ENCODE measurements at places on chromosomes 2 and 18.

GRCh38 chr2:133968446-133968845, 285.4 kb upstream of the MGAT5 start:
- DNase-seq: no peak

GRCh38 chr2:1730015-1730927, 14.0 kb downstream of the PXDN start:
- DNase-seq: no peak

DNA sequence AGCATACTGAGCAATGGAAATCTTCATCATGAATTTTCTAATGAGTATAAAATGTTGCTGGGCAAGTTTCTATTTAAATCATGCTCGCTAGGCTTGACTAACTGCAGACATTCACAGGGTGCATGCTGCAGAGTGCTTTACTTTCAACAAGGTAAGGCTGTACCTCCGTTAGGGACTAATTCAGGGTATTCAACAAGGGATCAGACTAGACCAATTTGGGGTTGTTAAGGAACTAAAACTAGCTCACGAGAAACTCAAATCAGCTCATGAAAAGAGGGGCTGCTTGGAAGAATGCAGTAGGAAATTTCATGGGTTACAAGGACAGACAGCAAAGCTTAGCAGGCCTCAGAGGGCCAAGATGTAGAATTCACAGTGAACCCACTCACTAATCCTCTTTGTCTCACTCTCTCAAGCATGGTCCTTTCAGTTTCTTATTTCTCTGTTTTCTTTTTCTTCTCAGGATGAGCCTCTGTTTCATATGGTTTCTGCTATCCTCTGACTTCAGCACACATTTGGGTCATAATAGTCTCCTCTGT, 2.2 kb downstream of the MYO3B start:
- peak; percentile 63 for DNase-seq

DNA sequence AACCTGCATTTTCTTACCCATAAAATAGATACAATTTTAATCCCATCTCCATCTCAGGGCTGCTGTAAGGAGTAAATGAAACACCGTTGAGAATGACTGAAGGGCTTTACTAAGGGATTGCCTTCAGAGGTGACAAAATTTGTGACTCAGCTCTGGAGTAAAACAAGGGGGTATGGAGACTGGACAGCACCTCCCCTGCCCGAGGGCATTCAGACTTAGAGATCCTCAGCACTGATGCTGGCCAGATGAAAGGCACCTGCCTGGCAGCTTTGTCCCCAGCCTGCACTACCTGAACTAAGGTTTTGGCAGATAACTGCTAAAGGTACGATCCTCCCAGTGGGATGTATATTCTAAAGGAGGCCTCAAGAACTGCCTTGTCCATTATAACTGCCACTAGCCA, 105.9 kb upstream of the STPG4 start:
- DNase-seq: no peak

DNA sequence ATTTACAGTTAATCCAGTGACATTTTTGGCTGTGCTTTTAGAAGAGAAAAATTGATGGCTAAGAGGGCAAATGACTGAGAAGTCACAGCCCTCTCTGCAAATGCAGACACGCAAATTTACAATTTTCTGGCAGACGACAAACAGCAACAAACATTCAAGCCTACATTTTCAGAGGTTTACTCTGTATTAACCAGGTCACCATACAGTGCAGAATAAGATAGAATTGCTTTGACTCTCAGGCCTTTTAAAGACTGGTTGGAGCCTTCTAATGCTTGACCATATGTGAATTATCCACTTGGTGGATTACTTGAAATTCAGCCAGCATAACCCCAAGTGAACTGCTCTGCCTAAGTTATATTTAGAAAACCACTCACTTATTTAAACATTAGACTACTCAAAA, 280.9 kb upstream of the STON1 start:
- DNase-seq: peak; percentile 98

DNA sequence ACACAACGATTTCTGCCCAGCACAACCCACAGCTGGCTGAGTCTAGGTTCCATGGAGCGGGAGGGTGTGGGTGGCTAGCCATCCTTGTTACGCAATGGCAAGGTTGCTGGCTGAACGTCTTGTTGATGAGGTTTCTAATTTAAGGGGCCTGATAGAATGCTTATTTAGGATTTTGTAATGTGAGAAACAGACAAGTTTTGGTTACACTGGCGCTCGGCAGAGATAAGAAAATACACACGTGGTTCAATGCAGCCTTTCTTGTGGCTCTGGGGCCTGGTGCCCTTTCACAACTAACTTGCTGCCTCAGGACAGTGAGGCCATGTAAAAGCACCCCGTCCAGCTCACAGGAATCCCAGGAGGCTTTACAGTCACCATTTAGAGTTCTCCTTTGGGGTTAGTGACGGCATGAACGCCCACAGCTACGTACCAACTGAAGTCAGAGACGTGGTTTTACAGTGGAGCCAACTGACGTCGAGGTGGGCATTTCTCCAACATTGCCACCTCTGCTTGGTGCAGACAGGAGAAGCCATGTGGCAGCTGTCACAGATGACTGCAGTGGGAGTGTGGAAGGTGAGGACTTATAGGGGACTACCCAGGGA, 29.7 kb upstream of the PIEZO2 start:
- DNase-seq: no peak

DNA sequence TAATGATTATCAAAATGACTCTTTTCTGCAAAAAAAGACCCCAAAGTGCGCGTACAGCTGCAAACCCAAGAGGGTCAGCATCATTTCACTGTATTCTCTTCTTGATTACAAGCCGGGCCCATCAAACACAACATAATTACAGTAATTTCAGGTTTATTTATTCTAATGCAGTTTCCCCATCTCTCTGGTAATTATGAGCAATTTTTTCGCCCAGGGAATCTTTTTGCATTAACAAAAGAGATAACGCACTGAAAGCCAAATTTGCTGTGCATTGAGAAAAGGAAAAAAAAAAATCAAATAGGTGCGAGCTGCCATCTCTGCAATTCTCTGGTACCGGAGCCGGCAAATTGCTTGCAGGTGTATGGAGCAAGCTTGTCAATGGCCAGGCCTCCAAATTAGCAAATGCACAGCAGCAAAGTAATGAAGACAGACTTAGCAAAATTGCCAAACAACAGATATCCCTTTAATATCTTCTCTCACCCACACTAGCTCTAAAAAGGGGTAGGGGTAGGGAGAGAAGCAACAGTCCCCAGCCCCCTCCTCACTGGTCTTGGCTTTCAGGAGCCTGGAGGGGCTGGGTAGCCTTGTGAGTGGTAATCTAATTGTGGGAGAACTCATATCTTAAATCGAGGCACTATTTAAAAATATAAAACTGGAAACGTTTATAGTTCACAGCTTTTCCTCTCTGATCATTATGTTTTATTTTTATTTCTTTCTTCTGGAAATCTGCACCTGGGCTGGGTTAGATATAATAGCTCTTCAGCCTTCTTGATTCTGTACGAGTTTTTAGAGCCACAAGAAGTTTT, 6.7 kb downstream of the DLX1 start:
- peak; percentile 13 for DNase-seq

- no peak for DNase-seq
Observed at GRCh38 chr2:119490653-119491195, 33.6 kb downstream of the SCTR start.

- DNase-seq: no peak
Observed at GRCh38 chr18:53909668-53910067, 314.8 kb downstream of the MBD2 start.

DNA sequence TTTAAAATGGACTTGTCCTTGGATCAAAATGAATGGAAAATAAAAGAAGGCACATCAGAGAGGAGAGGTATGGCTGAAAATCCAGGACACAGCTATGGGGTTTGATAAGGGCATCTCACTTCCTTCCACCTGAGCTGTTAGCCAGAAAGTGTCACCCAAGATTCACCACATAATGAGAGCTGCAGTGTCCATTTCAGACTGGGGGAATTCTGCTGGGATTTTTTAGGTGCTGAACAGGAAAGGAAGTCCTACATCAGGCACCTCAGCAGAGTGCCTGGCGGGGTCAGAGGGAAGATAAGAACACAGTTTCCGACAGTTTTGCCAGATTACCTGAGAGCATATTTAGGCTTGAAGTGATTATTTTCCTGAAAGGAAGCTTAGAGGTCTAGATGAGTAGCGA, 187.6 kb upstream of the HNMT start:
- no peak for DNase-seq

- DNase-seq: peak; percentile 38
Observed at GRCh38 chr2:39511219-39511604, 74.1 kb upstream of the MAP4K3 start.

DNA sequence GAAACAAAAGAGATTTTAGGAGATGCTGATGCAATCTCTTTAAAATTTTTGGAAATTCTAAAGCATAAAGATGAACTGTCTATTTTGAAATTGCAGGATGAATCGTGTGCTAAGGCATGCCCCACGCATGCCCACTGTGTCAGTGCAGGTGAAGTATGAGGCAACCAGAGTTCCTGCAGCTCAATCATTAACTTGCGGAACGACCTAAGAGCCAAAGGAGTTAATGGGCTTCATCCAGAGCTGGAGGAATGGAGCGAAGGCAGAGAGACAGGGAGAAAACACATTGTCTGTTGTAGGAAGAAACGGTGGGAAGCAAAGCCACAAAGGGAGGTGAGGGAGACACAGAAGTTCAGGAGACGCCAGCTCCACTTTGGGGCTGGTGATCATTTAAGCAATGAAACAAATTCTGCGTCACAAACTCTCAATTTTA, 265.2 kb downstream of the CCDC85A start:
- no peak for DNase-seq

DNA sequence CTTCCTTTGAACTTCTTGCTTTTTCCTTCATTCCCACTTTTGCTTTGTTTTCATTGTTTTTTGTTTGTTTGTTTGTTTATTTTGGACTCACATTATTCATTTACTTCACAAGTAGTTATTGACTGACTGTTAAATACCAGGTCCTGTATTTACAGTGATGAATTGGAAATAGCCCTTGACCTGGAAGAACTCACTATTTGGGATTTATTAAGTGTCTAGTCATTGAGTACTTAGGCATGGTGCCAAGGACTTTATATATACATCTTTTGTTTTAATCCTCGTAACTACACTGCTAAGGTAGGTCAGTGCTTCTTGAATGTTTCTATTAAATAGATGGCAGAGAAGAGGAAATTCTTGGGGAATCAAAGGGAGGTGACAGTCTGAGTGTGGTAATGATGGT, 11.1 kb downstream of the SPOPL start:
- no peak for DNase-seq

GRCh38 chr2:219352448-219353023, 20.0 kb upstream of the RESP18 start:
- peak; percentile 71 for DNase-seq

DNA sequence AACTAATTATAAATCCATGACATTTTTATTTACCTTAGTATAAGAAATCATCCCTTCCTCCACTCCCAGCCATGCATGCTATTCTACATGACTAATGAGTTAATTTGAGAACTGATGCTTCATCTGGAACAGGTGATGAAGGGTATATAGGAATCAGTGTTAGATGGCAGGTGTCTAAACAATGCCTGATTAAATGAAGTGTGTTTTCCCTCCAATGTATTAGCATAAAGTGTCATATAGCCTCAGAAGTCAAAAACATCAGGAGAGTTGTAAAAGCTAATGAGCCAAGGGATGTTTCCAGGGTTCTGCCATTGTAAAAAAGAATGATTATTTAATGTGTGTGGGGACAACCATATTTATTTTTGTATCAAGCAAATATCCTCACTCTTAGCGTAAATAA, 913.8 kb downstream of the DCC start:
- no peak for DNase-seq

DNA sequence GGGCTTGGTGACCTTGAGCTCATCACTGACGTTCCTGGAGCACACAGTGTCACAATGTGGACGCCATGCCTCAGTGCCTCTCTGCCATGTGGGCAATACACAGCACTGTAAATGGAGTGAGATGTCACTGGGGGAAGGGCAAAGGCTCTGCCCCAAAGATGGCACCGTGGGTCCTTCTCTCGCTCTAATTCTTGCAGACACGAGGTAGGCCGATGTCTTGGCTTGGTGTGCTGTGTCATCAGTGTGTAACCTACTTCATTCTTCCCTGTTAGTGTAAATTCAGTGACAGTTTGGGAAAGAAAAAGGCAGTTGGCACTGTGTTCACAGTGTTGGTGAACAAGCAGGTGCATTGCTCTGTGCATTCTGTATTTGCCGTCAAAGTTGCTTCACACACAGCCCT, 309.3 kb upstream of the MYT1L start:
- no peak for DNase-seq

DNA sequence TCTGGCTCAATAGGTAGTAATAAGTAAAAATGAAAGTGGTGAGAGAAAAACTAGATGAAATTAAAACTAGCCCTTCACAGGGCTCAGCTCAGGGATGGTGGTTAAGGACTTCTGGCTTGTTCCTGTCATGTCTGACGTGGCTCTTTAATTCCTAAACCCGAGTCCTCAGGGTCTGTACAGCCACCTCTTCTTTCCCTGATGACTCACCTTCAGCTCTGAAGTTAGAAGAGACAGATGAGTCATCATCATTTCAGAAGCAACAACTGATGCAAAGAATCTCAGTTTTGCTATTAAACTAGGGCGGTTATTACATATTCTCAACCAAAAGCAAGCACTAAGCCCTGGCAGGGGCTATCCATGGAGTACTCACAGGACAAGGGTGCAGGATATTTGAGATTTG, 24.0 kb upstream of the ITGB6 start:
- no peak for DNase-seq

GRCh38 chr2:851680-852079, 99.0 kb upstream of the SNTG2 start:
- DNase-seq: no peak

DNA sequence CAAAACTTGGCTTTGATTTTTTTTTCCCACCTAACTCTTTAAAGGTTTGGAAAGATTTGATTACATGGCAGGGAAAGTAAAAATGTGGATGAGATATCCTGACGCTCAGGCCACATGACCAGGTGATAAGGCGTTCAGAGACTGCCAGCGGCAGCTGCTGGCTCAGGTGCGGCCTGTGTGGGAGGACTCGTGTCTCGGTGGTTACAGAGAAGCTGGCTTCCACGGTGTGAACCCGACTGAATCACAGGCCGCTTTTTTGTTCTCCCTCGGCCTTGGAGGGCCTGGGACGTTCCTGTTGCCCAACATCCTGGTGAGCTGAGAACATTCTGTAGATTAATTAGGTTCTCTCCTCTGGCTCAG, 124.2 kb upstream of the ZNF516 start:
- DNase-seq: no peak

- no peak for DNase-seq
Observed at GRCh38 chr2:181847702-181848101, 43.8 kb upstream of the ITPRID2 start.

DNA sequence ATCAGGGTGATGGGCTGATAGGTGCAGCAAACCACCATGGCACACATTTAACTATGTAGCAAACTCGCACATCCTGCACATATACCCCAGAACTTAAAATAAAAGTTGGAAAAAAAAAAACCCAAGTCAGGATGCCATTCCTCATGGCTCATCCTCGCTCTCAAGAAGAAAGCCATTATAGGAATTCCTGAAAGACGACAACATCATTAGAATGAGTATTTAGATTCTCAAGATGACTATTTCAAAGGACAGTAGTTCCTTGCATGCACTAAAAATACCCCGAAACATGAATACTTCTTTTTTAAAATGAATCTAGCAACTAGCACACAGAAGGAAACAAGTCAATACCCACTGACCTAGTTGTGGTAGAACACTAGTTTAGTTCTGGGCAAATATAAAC, 285.8 kb upstream of the REV1 start:
- no peak for DNase-seq

All from cerebellar cortex (tissue), 1 donor.